Thymus (tissue), 14 donors: ENCODE measurements at places on chromosomes 5 and 9. TPM values are rescaled to one million over a fixed set of nuclear protein-coding genes. Genes with fewer than 3 reads are reported as not detected.

Gene DMRT2
- total RNA-seq, result 19.0 TPM

Gene PDLIM4
- 10.0 TPM for total RNA-seq

Gene MEGF10
- total RNA-seq, result 1.1 TPM

Gene GFI1B
- 0.61 TPM for total RNA-seq

Gene LCN2
- total RNA-seq, result 3.4 TPM

Gene ZNF300
- 7.7 TPM for total RNA-seq

Gene PGM5
- total RNA-seq, result 4.3 TPM

Gene PCDHGA12
- 0.80 TPM for total RNA-seq

Gene TAF11L2
- total RNA-seq, result not detected

Gene FBXO4
- total RNA-seq, result 21.5 TPM

Gene SPINK5
- 3.4 TPM for total RNA-seq

Gene AQP7
- 0.24 TPM for total RNA-seq

Gene ST8SIA4
- total RNA-seq, result 22.5 TPM

Gene DPYSL3
- total RNA-seq, result 3.7 TPM

Gene GAS1
- 9.1 TPM for total RNA-seq

Gene PCAT7
- total RNA-seq, result under 0.01 TPM

Gene TAF11L5
- not detected for total RNA-seq
